ENCODE measurements at places on chromosomes 3 and 15. TPM values are rescaled to one million over a fixed set of nuclear protein-coding genes. Genes with fewer than 3 reads are reported as not detected.

Gene SHC4
- 2.2 TPM for total RNA-seq

Gene MPI
- total RNA-seq: 39.7 TPM

- DNase-seq: peak; percentile 52
These were observed 254.3 kb downstream of the RYR3 start for GRCh38 chr15:33565094-33565493.

Gene SCN5A
- 0.99 TPM for total RNA-seq

Gene SLC28A1
- not detected for total RNA-seq

Gene GSK3B
- 123 TPM for total RNA-seq

Measured in fibroblast of the aortic adventitia (primary cell).